Mesenteric fat pad (tissue), 1 donor: ENCODE measurements at places on chromosomes 3 and 15. TPM values are rescaled to one million over a fixed set of nuclear protein-coding genes. Genes with fewer than 3 reads are reported as not detected.

The LRTM1 gene
- not detected for total RNA-seq

GRCh38 chr15:63454503-63455211, 49.7 kb upstream of the USP3 start:
- no peak for DNase-seq

GRCh38 chr3:168116279-168116678, 20.6 kb upstream of the GOLIM4 start:
- DNase-seq: no peak

- no peak for DNase-seq
Observed at GRCh38 chr3:130386604-130387263, 41.3 kb downstream of the COL6A5 start.

DNA sequence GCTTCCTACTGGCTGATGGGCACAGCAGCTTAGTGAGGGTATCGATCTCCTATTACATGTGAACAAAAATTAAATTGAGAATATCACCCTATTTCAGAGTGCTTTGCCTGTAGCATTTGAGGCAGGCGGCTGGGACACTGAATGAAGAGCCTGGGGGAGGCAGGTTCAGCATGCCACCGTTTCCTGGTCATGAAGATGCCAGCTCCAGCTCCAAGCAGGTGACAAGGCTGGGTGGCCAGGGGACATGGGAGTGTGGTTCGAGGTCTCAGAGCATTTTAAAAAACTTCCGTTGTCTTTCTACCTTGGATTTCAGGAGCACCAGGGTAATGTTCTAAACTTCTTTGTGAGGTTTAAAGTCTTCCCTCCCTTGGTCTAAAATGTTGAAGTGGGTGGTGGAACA, 158.2 kb downstream of the RPLP1 start:
- DNase-seq: no peak

DNA sequence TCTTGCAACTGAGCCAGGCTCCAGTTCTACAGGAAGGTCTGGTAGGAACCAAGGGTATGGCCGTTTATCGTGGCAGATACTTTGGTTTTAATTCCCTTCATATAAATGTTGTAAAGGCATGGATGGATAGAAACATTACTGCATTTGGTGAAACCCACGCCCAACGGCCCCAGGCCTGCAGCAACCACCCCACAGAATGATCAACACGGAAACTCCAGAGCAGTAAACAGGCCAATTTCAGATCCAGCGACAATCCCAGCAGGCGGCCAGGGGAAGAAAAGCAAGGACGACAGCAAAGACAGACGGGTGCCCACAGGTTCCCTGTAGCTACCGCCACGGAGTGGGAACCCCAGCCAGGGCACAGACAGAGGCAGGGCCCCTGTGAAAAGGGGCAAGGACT, 32.6 kb upstream of the PCSK6 start:
- no peak for DNase-seq

DNA sequence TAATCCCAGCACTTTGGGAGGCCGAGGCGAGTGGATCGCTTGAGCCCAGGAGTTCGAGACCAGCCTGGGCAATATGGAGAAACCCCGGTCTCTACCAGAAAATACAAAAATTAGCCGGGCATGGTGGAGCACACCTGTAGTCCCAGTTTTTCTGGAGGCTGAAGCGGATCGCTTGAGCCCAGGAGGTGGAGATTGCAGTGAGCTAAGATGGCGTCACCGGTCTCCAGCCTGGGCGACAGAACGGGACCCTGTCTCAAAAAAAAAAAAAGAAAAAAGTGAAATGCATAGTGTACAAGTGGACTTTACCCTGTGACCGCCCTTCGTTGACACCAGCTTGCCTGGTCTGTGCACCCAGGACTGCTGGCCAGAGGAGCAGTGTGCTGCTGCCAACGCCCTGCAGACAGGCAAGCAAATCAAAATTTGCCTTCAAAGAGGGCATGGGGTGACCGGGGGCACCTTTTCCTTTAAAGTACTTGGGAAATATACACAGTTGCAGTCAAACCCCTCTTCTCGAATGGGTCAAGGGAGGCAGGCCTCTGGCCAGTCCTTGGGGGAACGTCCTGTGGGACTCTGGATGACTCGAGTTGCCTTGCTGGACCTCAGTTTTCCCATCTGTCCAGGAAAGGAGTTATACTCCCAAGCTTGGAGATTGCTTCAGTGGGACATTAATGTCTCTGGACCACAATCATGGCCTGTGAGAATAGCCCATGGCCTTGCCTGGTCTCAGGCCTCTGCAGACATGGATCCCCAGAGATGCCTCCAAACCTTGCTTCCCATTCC, 1.0 kb downstream of the XYLB start:
- DNase-seq: no peak

GRCh38 chr3:49015765-49016164, 2.6 kb downstream of the DALRD3 start:
- no peak for DNase-seq

DNA sequence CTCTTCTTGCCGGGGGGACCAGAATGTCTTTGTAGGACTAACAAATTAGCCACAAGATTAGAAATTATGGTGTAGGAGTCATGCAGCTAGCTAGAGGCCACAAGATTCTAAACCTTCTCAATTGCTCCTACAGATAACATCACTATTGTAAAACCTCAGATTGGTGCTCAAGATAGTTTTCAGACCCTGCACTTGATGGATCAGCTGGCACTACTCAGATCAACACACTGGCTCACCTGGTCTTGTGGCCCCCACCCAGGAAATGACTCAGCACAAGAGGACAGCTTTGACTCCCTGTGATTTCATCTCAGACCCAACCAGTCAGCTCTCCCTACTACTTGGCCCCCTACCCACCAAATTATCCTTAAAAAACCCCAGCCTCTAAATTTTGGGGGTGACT, 124.1 kb upstream of the RASGRP1 start:
- no peak for DNase-seq
